ENCODE measurements at places on chromosomes 12 and 14.

GRCh38 chr12:28876196-28876798 lies 272.8 kb upstream of the FAR2 start:
- no peak for DNase-seq

DNA sequence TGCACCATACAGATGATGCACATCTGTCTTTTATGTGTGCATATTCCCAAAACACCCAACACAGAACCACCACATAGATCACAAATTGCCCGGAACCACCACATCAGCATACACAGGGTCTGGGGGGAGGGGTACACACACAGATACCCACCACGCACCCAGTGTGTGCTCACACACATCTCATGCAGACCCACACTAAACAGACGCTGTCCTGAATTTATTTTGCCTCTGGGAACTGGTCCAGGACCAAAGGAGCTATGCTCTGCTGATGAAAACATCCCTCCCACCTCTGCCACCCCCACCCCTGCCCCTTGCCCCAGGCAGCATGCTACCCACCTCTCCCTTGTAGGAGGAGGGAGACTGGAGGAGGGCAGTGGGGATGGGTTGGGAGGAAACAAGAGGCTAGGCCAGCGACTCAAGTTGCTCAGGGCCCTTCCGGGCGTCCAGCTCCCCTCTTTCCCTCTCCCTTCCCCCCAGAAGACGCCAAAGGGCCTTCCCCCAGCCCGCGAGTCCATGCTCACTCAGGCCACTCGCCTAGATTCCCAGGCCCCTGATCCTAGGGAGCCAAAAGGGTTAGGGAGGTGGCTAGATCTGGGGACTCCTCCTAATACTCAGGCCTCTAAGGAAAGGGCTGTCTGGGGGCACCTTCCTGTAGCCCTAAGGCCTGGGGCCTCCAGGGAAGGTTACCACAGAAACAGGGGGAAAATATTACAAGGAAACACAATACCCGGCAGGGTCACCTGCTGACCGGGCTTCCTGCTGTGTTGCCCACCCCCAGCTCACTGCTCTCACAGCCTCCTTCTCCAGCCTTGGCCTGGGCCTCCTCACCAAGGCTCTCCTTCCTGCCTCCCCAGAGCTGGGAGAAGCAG lies 3.1 kb downstream of the HDAC7 start:
- no peak for DNase-seq

DNA sequence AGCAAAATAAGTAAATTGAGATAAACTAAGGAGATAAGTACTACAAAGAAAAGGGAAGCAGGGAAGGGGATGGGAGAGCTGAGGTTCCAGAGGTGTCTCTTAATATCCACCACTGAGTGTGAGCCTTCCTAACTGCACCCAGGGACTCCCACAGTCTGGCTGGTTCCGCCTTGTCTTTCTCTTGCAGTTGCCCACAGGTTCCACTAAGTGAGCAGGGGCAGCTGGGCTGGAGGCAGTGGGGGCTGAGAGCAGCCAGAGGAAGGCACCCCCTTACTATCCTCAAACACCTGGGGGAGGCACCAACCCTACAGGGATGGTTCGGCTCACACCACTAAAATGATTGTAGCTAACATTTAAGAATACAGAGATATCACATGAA lies 214.9 kb downstream of the SLC41A2 start:
- DNase-seq = no peak

- no peak for DNase-seq
These were observed 8.6 kb downstream of the ATP2A2 start for GRCh38 chr12:110289711-110290078.

DNA sequence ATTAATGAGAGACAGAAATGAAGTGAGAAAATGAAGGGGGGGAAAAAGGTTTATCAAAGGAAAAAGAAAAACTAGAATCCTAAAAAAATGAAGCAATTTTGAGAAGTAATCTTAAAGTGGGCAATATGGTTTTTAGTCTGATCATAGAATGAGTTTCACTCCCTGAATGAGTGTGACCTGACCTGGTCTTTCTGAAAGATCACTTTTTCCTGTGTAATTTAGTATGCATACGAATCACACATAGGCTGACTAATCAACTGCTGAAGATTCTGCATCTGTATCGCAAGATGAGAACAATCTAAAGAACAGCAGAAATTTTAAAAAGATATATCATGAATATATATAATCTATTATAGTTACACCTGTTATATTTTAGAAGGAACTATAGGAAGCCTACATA lies 11.3 kb downstream of the GNPTAB start:
- no peak for DNase-seq

DNA sequence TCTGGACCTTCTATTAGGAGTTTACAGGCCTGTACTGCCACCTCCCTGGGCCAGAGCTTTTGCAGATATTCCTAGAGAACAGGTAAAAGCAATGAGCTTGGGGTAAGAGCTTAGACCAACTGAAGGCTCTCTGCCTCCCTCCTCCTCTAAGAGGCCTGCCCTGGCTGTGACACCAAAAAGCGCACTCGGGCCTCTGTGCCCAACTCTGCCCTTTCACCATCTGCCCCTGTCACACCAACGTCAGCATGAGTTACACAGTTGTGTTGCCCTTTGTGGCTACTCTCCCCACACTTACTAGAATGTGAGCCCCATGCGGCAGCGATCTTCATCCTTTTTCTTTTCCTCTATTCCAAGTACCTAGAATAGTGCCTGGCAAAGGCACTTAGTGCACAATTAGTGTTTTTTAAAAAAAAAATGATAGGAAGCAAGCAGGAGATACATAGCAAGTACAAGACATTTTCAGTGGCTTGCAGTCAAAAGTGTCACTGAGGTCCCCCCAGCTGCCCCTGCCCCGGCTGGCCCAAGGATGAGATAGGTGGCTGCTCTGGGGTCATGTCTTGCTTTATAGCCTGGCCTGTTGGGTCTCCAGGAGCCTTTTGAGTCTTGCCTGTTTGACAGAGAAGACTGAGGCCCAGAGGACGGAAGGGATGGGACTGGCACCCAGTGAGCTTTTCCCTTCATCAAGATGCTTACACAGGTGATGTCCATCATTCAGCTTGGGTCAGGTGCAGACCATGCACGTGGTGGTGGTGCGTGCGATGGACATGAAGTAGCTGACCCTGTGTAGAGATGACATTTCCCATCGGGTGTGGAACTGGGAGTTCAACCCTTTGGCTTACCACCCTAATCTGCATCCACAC lies 12.5 kb downstream of the CKB start:
- no peak for DNase-seq

DNA sequence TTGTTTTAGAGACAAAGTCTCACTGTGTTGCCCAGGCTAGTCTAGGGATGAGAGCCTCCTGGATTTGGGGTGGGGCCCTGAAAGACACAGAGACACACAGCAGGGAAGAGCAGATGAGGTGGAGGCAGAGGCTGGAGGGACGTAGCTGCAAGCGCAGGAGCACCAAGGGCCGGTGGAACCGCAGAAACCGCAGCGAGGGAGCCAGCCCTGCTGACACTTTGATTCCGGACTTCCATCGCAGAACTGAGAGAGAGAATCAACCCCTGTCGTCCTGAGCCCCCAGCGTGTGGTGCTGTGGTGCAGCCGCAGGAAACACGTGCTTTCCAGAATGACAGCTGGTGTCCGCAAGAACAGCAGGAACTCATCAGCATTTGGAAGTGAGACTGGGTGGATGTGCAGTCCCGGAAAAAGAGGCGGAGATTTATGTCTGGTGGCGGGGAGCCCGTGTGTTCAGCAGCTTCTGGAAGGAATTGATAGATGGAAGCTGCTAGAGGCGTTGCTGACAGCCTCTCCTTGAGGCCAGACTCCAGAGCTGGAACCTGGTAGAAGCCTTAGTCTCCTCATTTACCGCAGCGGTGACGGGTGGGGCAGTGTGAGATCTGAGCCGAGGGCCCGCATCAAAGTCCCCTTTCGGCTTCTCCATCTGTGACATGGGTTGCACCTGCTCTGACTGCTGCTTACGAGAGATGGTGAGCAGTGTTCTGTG lies 21.9 kb upstream of the KLC1 start:
- DNase-seq = peak; percentile 98

DNA sequence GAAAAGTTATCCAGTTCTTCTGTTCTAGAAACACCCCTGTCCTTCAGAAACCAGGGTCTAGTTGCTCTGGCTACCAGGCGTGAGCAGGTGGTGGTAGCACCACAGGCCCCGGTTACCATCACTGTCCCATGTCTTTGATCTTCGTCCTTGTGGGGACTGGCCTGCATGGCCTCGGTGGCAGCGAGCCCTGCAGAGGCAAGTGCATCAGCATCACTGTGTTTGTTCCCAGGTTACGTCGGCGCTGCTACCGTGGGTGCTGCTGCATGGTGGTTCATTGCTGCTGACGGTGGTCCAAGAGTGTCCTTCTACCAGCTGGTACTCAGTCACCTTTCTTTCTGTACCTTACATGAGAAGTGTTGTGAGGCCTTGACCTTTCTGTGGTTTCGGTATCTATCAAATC lies 58.9 kb downstream of the ANAPC7 start:
- DNase-seq = no peak

DNA sequence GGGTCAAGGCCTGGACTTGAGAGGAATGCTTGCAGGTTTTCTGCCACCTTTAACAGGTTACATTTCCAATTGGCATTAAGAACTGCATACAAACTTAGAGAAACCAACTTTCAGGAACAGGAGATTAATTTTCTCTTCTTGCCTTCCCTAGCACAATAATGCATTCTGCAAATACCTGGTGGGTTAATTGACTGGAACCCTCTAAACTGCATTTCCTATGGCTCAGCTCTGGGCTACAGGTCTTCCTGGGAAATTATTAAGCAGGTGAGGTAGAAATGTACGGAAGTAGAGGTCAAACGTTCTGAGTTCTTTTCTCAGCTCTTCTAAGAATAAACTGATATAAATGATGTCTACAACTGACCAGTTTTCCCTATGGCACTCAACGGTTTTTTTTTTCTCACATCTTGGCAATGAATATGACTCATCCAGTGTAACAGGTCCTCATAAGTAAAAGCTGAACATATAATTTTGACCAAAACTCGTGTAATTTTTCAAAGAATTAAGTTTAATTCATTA lies 144.9 kb upstream of the PELI2 start:
- DNase-seq = no peak

DNA sequence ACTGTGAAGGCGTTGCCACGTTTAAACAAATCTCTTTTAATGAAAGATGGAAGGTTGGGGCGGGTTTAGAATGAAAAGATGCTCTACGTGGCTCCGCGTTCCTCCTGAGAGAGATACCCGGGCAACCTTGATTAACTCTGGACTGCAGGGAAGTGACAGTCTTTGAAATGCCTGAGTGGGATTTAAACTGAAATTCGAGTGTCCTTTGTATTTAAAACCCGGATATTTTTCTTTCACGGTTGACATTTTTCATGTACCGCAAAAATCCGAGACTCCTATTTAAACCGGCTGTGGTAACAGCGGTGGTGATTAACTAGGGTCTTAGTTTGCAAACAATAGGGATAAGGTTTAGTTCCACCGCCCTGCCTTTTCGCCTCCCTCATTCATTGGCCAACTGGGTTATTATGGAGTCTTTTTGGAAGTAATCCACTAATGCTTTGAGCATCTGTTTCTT lies 707 bp downstream of the G2E3 start:
- DNase-seq = peak; percentile 30

DNA sequence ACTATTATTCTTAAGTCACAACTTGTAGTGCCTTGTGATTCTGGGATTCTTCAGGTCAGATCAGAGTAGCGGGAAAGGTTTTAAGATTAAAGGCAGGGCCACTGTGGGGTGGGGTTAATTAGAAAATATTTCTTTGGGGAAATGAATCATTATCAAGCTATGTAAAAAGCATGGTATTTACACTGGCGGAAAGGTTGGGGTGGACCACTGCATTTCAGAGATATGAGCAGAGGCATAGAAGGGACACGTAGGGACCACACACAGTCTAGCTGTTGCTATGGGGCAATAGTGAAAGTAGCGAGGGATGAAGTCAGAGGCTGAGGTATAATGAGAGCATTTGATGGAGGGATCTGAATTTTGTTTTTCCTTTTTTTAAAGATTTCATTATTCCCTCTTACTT lies 31.7 kb upstream of the KCNH3 start:
- DNase-seq = no peak

- no peak for DNase-seq
These were observed 5.4 kb upstream of the KIF26A start for GRCh38 chr14:104132981-104133380.

- no peak for DNase-seq
These were observed 268.7 kb downstream of the AKAP6 start for GRCh38 chr14:32597771-32598170.

DNA sequence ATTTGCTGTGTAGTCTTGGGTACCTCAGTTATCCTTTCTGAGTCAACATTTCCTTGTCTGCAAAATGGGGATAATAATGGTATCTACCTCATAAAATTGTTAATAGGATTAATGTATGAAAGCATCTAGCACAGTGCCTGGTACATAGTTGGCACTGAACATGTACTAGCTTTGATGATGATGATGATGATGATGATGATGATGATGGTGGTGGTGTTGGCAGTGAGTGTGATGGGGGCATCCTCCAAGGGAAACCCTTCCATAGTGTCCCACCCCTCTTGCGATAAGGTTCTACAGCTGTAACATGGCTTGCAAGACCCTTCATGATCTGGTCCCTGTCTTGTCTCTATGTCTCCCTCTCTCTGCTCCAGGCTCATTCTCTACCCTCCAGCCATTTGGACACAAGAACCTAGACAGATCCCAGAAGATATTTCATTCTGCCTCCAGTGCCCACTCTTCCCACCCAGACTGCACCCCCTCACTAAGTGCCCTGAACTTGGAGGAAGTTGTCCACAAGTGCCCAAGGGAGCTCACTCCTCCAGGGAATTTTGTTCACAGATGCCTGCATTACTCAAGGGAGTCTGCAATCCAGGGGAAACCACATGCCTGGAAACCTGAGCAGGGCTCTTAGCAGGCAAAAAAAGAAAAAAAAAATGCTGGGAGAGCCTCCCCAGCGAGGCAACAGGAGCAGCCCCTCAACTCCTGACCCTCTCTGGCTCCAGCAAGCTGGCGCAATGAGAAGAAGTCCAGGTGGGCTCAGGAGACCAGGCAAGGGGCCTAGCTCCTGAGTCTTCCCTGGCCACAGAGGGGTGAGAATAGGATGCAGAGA lies 10.1 kb upstream of the BDKRB1 start:
- DNase-seq = no peak

All from Kasumi-1 (cell line).